ENCODE measurements at places on chromosomes 16 and 17.

DNA sequence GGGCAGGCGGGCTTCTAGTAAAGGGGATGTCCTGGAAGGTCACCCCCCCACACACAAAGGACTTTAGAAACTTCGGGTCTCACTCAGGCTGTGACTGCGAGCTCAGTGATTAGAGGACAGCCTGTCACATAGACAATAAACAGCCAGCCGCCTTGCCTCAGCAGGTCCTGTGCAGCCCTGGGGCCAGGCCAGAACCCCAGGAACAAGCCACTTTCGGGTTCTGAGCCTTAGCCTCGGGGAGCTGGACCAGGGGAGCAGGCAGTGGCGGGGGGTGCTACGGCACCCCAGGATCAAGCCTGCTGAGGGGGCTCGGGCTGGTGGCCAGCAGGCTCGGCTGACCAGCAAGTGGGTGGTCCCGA lies 1.1 kb downstream of the GAS7 start:
- DNase-seq, result no peak

DNA sequence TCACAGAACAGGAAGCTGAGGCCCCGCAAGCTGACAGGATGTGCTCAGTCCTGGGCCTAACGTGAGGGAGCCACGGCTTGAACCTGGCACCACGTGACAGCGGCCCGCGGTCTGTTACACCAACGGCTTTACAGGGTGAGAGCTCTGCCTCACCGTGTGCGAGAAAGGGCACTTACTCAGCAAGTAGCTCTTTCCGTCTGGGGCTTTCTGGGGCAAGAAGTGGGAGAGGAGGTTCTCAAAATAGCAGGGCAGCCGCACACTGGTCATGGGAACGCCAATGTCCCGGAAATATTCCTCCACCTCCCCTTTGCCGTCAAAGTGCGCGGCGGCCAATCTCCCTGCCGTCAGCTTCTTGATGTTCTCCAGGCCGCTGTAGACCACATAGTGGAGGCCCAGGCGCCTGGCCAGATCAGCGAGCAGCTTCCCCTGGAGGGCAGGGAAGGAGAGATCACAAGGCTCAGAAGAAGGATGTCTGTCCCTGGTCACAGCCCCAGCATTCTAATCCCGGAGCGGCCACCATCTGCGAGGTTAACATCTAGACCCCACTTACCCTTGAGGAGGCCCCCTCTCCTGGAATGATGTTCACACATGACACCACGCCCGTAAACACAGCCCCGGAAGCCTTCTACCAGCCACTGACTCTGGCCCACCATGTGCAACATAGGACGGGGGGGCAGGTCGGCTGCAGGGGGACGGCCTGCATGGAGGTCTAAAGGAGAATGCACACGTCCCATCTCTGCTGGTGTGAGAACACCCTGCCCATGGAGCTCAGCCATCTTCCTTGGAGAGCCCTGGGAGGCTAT lies 8.2 kb downstream of the NMRAL1 start:
- DNase-seq, result peak; percentile 36

- no peak for DNase-seq
Observed at GRCh38 chr16:57574646-57575467, 32.4 kb downstream of the ADGRG5 start.

DNA sequence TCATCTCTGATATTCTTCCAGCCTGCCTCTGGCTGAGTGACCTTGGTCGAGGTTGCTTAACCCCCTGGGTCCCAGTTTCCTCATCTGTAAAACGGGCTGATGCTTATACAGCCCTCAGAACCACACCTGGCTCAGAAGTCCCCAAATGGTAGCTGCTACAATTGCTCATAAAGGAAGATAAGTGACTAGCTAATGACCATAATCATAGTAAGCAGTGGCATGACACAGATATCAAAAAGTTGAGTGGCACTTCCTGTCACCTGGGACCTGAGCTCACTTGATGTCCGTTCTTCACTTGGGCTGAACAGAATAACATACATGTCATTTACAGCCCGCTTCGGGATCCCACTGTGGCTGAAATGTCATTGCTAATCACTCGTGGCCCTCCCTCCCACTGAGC lies 1.8 kb downstream of the MGRN1 start:
- peak; percentile 23 for DNase-seq

GRCh38 chr17:74573169-74573568 lies 5.9 kb upstream of the CD300H start:
- no peak for DNase-seq

DNA sequence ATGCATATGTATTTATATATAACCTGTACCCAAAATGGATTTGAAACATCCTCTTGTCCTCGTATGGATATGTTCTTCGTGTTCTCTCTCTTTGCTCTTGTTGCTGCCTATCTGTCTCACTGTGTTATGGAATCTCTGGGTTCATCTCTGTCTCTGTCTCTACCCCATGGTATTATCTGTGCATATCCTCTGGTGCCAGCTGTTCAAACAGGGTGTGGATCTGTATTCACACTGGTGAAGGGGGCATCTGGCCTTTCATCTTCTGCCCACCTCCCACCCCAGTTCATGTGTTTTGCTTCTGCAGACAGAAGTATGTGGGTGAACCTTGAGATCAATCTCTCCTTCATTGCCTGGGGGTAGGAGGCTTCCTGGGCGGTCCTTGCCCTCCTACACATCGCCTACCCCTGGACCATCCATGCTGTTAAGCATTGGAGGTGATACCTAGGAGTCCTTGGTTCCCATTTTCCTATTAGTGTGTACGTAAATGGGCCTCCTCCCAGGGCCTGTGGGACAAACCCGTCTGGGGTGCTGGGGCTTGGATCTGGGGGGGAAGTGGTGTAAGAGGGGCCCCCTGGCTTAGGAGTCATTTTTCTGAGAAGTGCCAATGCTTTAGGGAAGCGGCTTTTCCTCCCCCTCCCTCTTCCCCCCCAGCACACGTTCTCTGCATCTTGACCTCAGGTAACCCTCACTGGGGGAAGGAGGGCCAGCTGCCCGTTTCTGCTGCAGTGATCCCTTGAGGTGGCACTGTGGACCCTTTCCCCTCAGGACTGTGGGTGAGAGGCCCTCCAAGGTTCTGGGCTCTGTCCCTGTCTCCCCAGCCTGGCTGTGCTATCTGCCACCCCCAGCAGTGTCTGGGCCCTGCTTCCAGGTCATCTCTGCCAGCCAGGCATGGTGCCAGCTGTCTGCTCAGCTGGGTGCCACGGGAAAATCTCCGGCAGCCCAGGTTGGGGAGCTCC lies 21.1 kb downstream of the RARA start:
- peak; percentile 57 for DNase-seq

GRCh38 chr16:83418565-83418964 lies 389.2 kb upstream of the HSBP1 start:
- DNase-seq, result no peak

- no peak for DNase-seq
Observed at GRCh38 chr17:35256629-35257028, 13.8 kb downstream of the SLFN5 start.

GRCh38 chr17:7024402-7024785 lies 1.5 kb downstream of the BCL6B start:
- DNase-seq, result no peak

- peak; percentile 5 for DNase-seq
Observed at GRCh38 chr16:47928008-47928407, 227.8 kb downstream of the ABCC12 start.

GRCh38 chr17:82394278-82394677 lies 22.7 kb downstream of the UTS2R start:
- DNase-seq, result no peak

GRCh38 chr16:88512728-88513696 lies 57.2 kb upstream of the ZC3H18 start:
- no peak for DNase-seq

- DNase-seq, result no peak
Observed at GRCh38 chr16:23987443-23987842, 151.7 kb downstream of the PRKCB start.

DNA sequence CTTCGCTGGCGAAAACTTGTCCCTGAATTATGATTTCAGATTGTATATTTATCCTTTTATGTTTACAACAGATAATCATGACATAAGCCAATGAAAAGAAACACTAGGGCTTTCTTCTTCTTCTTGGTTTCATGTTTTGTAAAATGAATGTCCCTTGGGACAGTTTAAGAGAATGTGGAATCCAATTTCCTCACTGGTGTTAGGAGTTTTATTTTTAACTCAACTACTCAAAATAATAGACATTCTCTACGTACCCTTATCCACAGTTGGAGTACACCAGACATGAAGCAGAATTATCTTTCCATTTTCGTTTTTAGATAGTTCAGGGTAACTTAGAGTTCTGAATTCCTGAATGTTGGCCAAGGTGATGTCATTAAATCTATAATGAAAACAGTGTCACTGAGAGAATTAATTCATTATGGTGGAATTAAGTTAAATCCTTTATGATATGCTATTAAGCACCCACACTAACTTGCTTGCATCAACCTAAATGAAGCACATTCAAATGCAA lies 43.4 kb downstream of the IRX6 start:
- no peak for DNase-seq

DNA sequence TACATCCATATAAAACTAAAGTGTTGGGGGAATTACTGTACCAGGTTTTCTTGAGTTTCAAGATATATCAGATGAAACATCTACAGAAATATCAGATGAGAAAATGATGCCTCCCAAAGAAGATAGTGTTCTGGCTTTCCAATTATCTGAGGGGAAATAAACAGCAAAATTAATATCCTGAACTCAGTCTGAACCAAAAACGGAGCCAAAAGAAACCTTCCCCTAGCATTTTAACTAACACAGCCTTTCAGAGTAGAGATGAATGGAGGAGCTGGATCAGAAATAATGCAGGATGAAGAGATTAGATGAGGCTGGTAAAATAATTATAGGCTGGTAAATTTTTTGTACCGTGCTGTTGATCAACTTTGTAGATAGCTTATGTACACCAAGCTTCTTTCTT lies 16.2 kb downstream of the ERCC4 start:
- DNase-seq, result no peak

- DNase-seq, result no peak
Observed at GRCh38 chr16:64925166-64925565, 196.7 kb downstream of the CDH11 start.

DNA sequence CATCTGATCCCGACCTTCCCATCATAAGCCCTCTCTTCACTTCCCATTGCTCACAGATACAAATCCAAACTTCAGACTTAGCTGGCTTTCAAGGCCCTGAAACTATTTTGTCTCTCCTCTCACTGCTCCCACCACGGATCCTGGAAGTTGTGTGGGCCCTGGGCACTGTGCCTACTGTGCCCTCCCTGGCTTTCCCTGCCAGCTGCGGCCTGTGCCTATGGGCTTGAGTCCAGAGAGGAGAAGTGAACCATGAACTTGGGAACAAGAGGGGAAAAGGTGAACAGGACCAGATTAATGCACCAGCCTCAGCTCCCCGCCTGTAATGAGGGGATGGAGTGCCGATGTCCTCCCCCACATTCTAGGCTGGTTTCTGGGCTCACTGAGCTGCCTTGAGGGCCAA lies 18.9 kb upstream of the KCNJ12 start:
- no peak for DNase-seq

DNA sequence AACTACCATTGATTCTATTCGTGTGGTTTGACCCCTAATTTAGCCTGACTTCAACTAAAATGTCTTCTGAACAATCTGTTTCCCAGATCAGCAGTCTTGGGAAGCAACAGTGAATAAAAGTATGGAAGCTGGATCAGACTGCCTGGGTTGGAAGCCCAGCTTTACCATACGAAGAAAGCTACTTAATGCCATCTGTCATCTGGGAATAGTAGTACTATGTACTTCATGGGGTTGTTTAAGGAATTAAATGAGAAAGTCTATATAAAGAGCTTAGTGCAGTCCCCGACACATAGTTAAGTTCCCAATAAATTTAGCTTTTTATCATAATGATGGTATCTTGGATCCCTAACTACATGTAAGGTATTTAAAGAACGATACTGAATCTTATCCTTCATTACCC lies 151.5 kb upstream of the ERCC4 start:
- DNase-seq, result no peak

DNA sequence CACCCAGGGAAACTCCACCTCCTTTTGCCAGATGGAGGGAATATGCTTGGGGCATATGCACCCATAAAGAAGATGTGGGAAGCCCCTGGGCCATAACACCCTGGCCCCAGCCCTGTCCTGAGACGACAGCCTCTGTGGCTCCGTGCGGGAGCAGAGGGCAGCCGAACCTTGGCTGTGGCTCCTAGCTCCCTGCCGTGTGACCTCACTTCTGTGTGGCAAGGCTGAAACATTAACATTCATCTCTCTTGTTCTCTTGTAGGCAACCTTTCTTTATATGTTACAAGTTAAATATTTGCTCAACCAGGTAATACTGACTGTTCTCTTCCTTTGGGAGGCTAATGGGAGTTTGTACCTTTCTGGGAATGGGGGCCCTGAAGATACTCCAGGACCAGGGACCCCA lies 17.5 kb downstream of the SLC47A1 start:
- no peak for DNase-seq

- no peak for DNase-seq
Observed at GRCh38 chr16:56645838-56646237, 5.8 kb upstream of the MT1B start.

GRCh38 chr16:69741519-69741918 lies 13.2 kb downstream of the NOB1 start:
- DNase-seq, result no peak

GRCh38 chr16:842061-842476 lies 41.5 kb upstream of the GNG13 start:
- no peak for DNase-seq

- DNase-seq, result no peak
Observed at GRCh38 chr16:79318143-79318899, 282.2 kb downstream of the MAF start.

GRCh38 chr16:84742641-84743092 lies 42.9 kb downstream of the USP10 start:
- no peak for DNase-seq

GRCh38 chr17:81940538-81941483 lies 3.7 kb upstream of the PYCR1 start:
- no peak for DNase-seq

GRCh38 chr17:69757688-69758430 lies 317.2 kb upstream of the KCNJ16 start:
- DNase-seq, result no peak

DNA sequence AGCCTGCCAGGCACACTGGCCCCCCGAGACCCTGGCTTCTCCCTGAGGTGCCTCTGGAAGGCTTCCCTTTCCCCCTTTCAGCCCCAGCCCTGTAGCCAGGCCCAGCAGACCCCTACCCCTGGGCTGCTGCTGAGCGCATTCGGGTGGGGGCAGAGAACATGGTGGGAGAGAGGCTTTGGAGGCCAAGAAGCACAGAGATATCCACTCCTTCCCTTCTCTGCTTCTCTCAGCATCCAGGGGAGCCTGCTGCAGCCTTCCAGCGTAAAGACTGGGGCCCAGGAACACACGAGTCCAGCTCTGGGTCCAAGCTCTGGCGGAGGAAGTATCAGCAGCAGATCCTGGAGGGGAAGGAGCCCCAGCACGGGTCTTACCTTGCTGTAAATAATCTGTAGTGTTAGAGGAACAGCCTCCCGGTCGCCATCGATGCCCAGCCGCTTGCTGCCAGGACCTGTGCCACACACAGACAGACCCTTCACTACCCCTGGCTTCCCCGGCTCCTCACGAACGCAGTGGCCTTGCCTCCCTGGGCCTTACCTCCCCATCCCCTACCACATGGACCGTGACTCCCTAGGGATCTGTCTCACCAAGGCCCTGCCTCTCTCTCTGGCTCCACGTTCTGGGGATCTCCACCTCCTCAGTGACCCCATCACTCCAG lies 17.0 kb upstream of the PIK3R6 start:
- DNase-seq, result no peak

GRCh38 chr17:34607917-34608316 lies 28.5 kb downstream of the TMEM132E start:
- no peak for DNase-seq
